ENCODE measurements at places on chromosomes 1 and 21.

- no peak for DNase-seq
Observed at GRCh38 chr1:1075148-1075935, 1.2 kb upstream of the RNF223 start.

DNA sequence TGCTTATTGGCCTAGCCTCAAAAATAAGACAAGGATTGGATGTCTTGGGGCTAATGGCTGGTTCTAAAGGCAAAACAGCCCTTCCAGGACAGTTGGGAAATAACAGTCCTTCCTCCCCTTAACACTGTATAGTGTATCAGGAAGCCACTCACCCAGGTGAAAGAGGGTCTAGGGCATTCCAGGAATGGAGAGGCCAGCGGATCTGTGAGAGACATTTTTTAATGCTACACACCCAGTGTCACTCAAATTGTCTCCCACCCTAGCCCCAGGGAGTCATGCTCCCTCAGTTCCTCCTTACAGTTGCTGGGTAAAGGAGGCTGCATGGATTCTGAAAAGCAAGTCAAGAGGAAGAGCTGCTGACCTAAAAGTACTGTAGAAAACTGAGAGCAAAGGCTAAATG, 24.1 kb upstream of the EXO1 start:
- DNase-seq: no peak

DNA sequence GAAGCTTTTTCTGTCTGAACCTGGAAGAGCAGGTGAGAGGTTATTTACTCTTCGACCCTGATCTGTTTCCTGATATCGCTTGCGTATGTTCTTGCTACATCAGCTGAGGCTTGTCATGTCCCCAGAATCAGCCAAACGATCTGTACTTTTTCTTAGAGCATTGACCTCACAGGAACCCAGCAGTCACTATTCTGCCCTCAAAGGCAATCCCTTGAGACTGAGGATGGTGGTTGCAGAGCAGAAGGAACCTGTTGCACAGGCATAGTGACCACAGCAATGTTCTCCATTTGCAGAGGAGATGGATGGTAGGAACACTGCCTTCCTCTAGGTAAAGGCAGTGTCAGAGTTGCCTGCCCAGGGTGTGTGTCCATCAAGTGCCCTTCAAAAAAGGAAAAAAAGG, 11.3 kb upstream of the LACTBL1 start:
- DNase-seq: no peak

DNA sequence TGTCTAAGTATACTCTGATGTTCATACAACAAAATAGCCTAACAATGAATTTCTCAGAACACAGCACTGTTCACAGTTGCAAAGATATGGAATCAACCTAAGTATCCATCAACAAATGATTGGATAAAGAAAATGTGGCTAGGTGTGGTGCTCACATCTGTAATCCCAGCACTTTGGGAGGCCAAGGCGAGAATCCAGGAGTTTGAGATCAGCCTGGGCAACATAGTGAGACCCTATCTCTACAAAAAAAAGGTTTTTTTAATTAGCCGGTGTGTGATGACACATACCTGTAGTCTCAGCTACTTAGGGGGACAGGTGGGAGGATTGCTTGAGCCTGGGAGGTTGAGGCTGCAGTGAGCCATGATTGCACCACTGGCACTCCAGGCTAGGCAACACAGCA, 10.7 kb downstream of the IFNAR2 start:
- DNase-seq: no peak

GRCh38 chr1:22442212-22442894, 9.3 kb upstream of the ZBTB40 start:
- DNase-seq: no peak

DNA sequence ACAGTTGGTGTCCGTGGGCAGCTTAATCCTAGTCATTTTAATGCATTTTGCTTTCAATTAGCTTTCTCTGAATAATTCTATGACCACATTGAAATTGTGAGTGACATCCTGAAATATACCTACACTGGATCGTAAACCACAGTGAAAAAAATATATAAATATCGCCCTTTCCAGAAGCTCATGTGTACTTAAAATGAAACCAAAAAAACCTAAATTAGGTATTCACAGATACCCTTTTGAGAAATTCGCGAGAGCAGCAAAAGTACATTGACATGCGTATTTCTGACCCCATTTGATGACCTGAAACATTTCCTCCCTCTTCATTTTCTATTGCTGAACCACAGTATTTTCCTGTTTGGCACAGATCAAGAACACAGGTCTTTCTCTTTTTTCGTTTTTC, 253.8 kb downstream of the LTN1 start:
- no peak for DNase-seq

- no peak for DNase-seq
Observed at GRCh38 chr1:223642237-223642636, 23.3 kb downstream of the CAPN8 start.

DNA sequence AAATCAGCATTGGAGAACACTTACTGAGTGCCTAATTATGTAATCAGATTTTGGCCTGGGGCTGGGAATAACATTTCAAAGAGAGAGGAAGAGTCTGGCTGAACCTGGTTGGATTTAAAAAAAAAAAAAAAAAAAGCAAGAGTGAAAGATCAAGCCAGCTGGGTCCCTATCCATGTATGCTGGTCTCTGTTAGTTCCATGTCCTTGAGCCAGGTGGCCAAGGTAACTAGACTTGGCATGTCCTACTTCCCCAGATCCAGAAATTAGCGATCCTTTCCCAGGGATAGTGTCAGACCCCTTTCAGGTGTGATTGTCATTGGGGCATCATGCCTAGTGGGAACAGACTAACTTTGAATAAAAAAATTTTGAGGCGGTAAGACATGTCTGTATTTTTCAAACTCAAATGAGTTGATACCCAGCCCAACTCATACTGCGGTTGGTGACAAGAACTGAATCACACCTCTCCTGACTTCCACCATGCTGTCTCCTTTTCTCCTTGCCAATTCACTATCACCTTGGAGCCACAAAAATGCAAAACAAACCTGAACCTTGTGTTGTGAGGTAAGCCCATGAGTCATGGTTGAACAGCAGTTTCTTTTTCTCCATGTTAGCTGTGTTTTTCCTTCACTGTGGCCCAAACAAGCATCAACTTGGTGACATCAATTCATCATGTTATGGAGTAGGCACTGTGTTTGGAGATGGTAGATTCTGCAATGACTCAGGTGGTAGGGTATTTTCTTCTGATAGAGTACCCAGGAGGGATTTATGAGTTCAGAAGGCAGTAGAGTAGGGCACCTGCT, 24.5 kb upstream of the PPP2R5A start:
- DNase-seq: no peak

GRCh38 chr1:171081763-171082201, 8.9 kb upstream of the FMO3 start:
- DNase-seq: no peak
